SK-N-SH (cell line): ENCODE measurements at places on chromosomes 3 and 15.

DNA sequence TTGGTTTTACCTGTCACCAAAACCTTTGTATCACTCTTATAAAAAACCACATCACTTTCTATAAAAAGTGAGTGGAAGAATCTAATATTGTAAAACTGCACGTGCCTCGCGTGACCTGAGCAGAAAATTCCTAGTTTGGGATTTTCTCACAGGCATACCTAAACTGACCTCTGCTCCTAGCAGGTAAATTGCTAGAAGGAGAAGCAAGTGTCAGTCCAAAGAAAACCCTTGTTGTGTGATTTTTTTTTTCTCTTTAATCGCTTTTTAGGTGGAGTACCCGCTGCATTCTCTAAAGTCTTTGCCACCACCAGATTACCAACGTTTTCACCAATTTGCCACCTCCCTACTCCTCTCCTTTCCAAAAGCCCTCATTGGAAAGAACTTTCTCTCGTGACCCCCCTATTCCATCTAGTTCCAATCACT, 534 bp upstream of the UBE2E1 start:
- DNase-seq: no peak

DNA sequence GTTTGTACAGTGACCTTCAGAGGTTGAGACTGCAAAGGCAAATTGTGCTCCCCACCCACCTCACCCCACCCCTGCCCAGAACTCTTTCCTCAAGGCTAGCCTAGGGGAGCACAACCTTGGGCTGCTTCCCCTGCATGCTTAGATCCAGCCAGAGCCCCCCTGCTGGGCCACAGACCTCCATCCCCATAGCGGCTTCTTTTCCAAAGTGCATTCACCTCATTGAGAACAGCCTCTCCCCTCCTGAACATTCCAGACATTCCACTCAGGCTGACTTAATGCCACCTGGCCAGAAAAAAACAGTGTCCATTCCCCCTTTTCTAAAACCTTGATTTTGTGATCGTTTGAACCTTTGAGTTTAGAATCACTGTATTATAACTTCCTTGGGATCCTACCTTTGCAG, 124.4 kb upstream of the TOPAZ1 start:
- no peak for DNase-seq

DNA sequence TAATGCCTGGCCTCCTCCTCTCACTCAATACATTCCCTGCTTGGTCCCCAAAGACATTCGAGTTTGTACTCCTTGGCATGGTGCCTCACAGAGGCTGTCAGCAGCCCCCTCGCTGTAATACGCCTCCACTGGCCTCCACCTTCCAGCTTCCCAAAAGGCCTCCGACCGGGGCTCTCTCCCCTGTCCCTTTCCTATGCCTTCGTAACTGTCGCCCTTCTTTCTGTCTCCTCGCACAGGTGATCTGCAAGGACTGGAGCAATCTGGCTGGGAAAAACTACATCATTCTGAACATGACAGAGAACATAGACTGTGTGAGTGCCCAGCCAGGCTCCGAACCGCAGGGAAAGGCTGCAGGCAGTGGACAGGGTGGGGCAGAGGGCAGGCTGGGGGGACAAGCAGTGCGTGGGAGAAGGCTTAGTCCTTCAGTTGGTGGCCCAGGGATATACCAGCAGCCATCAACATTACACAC, 10.7 kb upstream of the ABTB1 start:
- DNase-seq: no peak

- DNase-seq: no peak
Measured at GRCh38 chr15:62975515-62975914, 67.0 kb upstream of the TPM1 start.

DNA sequence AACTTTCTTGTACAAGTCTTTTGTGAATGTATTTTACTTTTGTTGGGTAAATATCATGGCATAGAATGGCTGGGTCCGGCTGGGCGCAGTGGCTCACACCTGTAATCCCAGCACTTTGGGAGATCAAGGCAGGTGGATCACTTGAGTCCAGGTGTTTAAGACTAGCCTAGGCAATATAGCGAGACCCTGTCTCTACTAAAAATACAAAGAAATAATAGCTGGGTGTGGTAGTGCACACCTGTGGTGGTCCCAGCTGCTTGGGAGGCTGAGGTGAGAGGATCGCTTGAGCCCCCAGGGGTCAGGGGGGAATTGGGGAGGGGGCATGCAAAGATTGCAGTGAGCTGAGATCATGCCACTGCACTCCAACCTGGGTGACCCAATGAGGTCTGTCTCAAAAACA, 52.9 kb downstream of the ANP32A start:
- DNase-seq: no peak

- no peak for DNase-seq
Measured at GRCh38 chr3:187406927-187407326, 38.7 kb downstream of the RTP4 start.

- DNase-seq: no peak
Measured at GRCh38 chr3:94413336-94414108, 350.7 kb downstream of the NSUN3 start.

- DNase-seq: peak; percentile 47
Measured at GRCh38 chr15:66820481-66821176, 118.6 kb downstream of the SMAD6 start.

DNA sequence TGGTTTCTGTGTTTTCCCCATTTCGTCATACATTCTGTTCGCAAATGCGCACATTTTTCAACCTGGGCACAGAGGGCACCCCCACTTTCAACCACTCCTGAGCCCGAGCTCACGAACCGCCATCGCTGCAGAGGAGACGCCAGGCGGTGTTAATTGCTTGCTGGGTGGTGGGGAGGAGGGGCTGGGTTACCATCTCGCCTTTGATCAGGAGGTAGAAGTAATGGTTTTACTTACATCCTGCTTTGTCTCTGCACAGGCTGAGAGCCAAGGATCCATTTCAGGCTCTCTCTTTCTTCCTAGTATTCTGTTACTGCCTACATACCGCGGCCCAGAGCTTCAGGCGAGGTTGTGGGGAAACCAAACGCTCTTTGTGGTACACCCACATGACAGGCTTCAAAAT, 177.3 kb upstream of the WNT5A start:
- DNase-seq: no peak

GRCh38 chr3:50655009-50655830, 19.5 kb upstream of the DOCK3 start:
- DNase-seq: no peak

- no peak for DNase-seq
Measured at GRCh38 chr3:160554980-160555379, 10.4 kb downstream of the KPNA4 start.

DNA sequence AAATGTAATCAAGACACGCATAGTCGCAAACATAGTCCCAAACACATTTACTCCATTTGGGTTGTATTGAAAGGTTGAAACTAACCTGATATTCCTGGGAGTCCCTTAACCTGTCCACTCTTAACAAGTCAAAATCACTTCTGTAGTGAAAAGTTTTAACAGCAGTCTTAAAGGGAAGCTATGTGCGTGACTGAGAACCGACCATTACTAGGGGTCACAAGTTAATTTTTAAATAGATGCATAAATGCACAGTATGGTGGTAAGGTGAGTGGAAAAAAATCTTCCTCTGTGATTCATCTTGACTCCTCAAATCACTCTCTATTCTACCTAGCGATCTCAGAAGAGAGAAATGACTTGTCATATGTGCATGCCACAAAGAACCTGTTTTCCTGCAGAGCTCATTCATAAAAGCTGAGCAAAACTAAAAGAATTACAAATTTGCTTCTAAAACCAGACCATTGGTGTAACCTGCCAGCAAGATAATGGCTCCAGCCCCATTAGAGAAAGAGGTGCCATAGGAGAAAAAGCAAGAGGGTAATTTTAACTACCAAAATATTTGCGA, 4.8 kb downstream of the GPR15 start:
- DNase-seq: no peak

DNA sequence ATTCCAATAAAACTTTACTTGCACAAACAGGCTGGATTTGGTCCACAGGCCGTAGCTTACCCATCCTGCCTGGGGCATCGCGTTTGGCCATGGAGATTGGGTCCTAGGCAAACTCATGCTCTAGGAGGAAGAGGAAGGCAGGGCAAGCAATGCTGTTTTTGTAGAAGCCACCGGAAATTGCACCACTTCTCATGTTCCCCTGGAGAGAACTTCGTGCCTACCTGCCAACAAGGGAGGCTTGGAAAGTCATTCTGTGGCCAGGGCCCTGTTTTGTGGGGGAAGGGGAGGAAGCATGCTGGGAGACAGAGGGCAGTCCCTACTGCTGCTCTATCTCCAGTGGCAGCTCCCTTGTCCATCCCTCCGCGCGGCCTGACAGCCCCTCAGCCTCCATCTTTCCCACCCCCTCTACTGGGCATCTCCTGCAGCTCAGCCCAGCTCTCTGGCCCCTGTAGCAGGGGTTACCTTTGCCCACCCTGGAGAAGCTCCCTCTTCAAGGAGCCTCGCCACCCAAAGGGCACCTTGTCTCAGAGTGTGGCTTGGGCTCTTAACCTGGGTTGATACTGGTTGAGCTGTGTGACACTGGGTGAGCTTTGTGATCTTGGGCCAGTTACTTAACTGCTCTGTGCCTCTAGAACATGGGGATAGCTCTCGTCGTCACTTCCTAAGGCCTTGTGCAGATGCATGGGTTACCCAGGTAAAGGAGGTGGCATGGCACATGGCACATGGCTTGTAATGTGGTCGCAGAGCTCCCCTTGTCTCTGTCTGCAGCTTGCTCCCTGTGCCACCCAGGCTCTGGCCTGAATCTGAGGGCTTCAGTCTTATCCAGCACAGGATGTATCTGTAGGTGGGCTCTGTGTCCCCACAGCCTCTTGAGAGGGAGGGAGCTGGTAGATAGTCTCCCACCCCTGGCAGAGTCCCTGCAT, 6.1 kb downstream of the ABTB1 start:
- DNase-seq: no peak

- DNase-seq: no peak
Measured at GRCh38 chr3:71813073-71813472, 28.1 kb upstream of the PROK2 start.

DNA sequence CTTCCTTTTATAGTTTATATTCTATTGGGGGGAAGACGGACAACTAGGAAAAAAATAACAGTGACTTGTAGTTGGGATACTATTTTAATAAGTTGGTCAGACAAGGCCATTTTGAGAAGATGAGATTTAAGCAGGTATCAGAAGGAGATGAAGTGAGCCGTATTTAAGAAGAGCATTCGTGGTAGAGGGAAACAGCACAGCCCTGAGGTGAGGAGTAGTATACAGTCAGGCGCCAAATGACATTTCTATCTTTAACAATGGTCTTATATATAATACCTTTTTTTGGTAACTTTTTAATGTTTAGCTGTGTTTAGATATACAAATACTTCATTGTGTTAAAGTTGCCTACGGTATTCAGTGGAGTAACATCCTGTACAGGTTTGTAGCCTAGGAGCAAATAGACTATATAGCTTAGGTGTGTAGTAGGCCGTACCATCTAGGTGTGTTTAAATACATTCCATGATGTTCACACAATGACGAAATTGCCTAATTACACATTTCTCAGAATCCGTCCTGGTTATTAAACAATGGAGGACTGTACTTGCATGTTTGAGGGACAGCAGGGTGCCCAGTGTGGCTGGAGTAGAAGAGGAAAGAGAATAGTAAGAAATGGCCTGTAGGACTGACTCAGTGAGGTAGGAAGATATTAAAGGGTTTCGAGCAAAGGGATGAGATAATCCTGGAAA, 1.6 kb downstream of the NKTR start:
- no peak for DNase-seq

GRCh38 chr3:184526088-184526433, 35.5 kb upstream of the EPHB3 start:
- DNase-seq: no peak

DNA sequence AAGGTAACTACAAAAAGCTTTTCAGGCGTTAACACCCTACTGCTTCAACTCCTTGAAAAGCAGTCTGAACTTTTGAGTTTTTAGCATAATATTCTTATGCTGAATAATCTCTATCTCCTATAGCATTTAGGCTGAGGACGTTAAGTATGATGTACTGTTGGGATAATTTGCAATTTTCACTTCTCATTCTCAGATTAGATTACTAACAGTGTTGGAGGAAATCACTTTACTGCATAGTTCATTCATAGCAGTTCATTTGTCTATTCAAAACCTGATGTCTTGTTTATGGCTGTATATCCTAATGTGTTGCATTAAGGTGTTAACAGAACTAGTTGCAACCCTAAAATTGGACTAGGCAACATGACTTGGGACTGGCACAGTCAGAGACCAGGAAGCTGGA, 983.1 kb downstream of the FHIT start:
- no peak for DNase-seq

DNA sequence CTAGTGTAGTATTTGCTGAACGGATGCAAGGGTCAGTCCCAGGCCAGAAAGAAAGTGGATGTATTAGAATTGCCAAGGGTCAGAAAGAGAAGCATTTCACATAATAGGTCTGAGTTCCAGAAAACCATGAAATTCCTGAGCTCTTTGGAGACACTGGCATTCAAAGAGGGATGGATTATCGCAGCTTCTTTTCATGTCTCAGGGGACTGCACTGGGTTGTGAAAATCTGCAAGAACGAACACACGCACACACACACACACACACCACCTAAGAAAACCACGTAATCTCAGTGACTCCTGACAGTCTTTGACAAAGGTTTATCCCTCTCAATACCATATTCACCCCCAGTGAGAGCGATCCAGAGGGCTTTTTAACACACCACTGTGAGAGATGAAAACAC, 57.9 kb downstream of the TIPARP start:
- DNase-seq: no peak

GRCh38 chr3:183697610-183698317, at the start of gene YEATS2:
Gene YEATS2 (plus strand): TSS chr3:183697797. CDS start chr3:183715163, 17,366 bp downstream.
- peak; percentile 99 for DNase-seq

DNA sequence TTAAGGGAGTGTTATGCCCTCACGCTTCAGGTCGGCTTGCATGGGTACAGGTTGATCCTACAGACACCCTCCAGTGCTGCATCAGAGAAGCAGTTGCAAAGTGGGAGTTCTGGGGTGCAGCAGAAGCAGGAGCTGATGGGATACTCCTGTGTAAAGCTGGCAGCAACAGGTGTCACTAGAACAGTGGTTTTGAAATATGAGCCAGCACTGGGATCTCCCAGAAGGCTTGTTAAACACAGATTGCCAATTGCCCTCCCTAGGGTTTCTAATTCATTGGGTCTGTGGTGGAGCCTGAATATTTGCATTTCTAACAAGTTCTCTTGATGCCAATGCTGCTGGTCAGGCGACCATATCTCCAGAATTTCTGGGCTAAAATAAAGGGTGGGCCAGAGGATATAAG, 350.4 kb downstream of the CLSTN2 start:
- no peak for DNase-seq

DNA sequence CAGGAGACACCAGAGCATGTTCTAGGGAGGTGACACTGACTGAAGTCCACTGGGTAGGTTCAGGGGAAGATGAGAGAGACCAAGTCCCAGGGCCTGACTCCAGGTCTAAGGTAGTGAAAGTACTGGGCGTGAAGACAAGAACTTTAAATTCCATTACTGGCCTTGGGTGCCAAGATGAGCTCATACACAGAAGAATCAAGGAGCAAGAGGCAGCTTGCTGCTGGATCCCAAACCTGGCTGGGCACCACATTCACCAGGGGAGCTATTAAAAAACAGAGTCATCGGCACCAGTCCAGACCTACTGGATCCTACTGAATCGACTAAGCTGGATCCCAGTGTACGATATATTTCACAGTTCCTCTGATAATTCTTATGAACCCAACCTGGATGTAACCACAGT, 42.1 kb upstream of the ATG7 start:
- no peak for DNase-seq
